Hematopoietic multipotent progenitor cell treated with erythropoietin and hydrocortisone succinate and interleukin-3 and kit ligand, for 8 days (in vitro differentiated cells): ENCODE measurements at places on chromosomes 3 and 15.

DNA sequence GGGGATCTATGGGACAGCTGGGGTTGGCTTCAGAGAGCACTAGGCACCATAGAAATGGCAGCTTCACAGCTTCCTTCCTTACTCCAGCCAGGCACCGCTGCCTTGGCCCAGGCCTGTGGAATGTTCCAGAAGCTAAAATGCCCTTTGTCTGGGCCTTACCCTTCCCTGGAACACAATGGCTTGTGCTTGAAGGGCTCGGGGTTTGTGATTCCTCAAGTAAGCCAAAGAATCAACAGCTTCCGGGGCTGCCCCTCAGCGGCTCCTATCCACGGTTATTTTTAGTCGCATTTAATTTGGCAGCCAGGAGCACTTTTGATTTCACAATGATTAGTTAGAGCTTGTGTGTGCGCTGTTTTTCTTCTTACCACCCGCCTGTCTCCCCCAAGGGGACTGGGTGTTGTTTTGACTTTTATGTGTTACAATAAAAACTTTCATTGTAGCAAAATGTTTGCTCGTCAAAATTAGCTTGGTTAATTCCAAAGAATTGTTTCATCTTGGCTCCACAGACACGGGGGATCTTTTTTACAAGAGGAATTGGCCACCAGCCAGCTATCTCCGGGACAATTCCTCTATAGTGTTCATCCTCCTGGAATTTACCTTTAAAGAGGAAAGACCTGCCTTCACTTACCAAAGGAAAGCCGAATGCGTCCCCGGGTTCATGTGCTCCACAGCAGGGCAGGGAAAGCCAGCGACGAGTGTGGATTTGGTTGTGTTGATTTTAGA, 73.8 kb downstream of the TLE3 start:
- no peak for DNase-seq

DNA sequence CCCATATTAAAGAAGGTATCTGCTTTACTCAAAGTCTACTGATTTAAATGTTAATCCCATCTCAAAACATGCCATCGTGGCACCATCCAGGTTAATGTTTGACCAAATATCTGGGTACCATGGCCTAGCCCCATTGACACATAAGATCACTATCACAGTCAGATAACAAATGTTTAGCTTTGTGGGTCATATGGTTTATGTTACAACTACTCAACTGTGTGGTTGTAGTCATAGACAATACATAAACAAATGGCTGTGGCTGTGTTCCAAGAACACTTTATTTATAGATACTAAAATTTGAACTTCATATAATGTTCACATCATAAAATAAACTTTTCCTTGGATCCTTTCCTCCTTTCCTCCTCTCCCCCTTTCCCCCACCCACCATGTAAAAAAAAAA, 9.8 kb upstream of the SNRPN start:
- DNase-seq, result no peak

DNA sequence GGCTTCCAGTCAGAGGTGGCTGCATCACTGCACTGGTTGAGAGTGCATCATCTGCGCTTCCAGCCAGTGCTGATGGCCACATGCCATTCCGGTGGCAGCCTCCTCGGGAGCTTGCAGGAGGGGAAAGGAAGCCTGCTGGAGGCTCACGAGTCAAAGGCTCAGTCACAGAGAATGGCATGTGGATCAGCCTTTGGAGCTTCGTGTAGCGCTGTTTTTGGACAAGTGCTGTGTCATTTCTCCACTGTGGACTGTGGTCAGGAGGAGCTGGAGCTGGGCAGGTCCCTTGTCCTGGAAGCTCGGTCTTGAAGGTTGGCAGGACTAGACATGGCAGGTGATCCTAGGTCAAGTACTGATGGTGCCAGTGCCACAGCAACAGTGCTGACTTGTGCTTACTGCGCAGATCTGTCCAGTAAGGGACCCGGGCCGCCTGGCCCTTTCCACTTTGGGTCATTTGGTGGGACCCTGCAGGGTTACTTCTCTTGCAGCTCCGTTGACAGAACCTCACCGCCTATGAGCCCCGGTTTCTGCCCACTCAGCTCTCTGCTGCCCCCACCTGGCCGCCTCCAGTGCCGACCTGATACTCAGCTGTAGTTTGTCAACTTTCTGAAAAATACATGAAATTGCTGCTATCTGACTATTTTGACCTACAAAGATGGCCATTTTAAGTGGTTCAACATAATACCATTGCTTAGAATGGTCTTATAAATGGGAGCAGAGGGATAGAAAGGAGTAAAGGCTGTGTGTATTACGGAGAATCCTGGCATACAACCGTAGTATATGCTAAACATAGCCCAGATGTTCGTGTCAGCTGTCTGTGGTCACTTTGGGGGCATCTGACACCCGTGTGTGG, 27.6 kb upstream of the TRPM1 start:
- peak; percentile 66 for DNase-seq

DNA sequence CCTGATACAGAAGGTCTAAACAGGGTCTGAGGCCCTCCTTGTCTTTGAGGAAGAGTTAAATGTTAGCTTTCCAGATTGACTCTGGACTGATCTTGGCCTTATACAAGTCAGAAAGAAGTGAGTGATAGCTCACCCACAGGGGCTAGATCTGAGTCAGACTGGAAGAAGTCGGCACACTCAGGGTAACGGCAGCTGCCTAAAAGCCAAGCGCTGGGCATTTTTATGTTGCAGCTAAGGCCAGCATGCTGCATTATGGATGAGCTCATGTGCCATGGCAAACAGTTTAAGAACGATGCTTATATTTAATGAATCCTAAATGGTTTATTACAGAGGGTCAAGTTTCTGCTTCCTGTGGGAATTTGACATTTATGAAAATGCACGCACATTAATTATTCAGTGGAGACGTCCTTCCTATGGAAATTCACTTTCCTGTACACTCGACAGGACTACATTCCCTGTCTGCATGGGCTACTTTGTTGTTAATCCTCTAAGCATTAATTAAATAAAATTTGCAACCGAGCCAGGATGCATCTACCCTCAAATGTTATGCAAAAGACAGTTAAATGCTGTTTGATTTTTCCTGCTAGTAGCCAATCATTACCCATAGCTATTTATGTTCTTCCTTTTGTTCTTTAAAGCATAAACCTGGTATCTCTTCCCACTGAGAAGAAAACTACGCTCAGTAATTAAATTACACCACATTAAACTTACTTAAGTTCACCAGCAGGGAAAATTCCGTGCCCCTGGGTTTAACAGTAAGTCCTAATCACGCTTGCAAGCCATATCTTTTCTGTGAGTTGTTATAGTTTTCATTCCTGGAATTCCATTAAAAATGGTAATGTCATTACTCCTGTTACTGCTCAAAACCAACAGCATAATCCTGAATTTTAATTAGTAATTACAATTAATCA, 762.7 kb upstream of the CFAP20DC start:
- DNase-seq, result no peak

- DNase-seq, result peak; percentile 77
Observed at GRCh38 chr3:10008588-10009344, 17.5 kb upstream of the FANCD2 start.
